ENCODE measurements at places on chromosomes 5 and 9.

GRCh38 chr5:172059661-172060100, 53.2 kb upstream of the FBXW11 start:
- DNase-seq: peak; percentile 17

DNA sequence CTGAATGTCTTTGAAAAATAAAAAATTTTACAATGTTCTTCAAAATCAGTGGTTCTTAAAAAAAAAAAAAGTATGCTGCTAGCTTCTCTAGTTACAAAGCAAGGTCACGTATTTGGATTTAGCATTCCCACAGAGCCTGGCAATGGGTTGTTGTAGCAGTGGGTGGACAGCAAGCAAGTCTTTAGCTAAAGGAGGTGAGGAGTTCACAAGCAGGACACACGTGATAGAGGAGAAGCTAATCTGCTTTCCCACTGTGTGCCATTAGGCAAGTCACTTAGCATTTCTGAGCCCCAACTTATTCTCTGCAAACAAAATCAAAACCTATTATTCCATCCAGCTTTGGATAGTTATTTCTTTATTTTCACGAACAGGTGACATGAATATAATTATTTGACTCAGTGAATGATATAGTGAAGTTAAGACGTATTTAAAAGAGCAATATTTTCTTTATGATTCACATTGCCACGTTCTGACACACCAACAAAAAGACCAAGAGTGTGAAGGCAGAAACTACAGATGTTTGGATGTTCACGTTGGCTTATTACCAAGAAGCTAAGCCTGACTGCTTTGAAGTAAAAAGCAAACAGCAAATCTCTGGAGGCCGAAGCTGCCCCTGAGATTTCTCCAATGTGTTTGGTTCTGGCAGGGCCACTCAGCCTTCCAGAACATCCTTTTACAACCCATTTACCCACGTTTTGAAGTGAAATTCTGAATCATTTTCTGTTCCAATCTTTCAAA, 612.1 kb upstream of the CDH6 start:
- no peak for DNase-seq

DNA sequence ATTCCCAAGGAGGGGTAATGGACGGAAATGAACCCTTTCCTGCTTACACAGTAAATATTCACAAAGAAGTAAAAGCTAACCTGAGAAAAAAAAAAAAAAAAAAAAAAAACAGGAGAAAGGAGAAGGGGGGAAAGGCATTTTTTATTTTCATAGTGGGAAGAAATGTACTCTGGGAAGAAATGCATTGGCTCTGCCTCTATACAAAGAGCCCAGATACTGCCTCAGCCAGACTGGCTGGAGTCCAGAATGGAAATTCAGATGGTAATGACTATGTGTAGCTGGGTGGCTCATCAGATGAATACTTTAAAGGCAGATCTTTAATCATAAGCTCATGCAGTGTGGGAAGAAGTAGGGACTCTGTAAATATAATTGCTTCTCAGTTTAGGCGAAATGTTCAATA, 124.9 kb upstream of the ZNF608 start:
- DNase-seq: no peak

- no peak for DNase-seq
These were observed 2.5 kb upstream of the SPINK7 start for GRCh38 chr5:148309746-148310145.

- no peak for DNase-seq
These were observed 312.8 kb downstream of the ARHGAP26 start for GRCh38 chr5:143083006-143083405.

- DNase-seq: no peak
These were observed 85.7 kb upstream of the FBXL17 start for GRCh38 chr5:108467563-108467962.

DNA sequence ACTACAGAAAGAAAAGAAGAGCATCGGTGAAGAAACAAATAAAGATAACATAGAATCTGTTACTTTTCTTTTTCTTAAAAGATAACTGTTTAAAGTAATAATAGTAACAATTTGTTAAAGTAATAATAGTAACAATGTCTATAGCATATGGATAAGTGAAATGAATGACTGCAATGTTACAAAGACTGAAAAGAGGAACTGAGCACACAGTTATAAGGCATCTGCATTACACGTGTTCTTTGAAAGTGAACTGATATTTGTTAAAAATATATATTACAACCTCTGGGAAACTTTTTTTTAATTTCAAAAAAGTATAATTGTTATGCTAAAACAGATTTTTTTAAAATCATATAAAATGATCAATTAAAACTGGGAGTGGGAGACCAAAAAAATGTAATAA, 88.4 kb upstream of the FST start:
- no peak for DNase-seq

- no peak for DNase-seq
These were observed 131.0 kb upstream of the IER5L start for GRCh38 chr9:129309041-129309430.

DNA sequence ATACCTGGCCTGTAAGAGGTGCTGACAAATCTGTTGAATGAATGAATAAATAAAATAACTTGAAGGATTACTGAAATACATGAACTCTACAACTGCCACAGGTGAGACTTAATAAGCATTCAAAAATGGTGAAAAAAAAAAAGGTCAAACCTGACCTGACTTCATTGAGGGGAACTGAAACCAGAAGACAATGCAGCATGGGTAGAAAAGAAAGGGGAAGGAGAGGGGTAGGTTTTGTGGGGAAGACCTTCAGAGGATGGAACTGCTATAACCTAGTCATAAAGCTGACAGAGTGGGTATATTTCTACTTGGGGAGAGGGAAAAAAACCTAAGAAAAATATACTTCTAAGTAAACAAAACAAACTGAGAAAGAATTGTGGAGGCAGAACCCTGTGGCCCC, 56.6 kb downstream of the RASEF start:
- no peak for DNase-seq

GRCh38 chr5:53820119-53820801, 259.8 kb downstream of the NDUFS4 start:
- DNase-seq: no peak

DNA sequence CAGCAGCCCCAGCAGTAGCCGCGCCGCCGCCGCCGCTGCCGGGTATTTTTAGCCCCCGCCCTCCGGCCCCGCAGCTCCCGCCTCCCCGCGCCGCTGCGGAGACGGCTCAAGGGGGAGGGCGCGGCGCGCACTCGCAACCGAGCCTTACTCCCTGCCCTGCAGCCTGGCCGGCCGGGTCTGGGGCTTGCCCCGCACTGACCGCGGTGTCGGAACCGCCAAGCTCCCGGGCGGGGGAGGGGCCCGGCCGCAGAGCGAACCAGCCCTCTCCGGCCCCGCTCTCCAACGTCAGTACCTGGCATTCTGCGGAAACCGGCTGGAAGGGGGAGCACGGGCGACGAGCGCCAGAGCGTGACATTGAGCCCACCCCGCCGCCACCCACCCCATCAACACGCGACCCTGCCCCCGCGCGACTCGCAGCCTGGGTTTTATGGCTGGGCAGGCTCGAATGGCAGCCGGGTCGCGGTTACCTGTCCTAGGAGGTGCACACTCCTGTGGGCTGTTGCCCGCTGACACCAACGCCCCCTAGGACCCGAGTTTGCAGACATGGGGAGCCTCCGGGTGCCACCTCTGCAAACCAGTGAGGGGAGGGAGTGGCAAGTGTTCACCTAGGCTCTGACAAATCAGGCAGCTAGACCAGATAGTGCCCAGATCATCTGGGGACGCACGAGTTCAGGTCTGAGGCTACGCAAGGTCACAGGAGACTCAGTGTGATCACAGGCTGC, at the start of gene ACSL6:
Gene ACSL6 (minus strand): TSS at position 37 of the 722 bp plus-strand sequence. CDS start 105 bp downstream, outside the sequence.
- DNase-seq: no peak

- no peak for DNase-seq
These were observed 247.1 kb upstream of the ANKRD55 start for GRCh38 chr5:56480078-56480704.

DNA sequence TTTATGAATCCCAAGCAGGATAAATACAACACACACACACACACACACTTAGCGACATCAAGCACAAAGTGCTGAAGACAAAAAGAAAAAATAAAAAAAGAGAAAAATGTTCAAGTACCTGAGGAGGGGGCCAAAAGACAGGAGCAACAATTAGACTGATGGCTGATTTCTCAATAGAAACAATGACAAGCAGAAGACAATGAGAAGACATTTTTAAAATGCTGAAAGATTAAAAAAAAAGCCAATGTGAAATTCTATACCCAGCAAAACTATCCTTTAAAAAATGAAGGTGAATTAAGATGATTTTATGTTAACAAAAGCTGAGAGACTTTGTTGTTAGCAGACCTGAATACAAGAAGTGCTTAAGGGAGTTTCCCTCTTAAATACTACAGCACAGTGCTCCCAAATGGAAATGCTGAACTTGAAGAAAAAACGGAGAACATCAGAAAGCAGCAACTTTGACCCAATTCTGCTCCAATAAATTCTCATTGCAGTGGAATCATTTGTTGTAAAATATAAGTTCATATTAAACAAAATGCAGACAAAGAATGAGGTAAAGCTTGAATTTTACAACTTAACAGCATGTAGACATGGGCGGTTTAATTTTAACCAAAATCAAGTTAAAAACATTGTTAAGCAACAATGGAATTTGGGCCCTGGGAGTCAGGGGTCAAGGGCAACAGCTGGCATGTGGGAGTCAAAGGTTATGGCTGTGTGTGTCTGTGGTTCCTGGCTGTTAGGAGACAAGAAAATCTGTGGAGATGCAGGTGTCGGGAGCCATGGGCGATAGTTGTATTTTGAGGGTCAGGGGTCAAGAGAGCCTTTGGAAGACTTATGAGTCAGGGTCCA, 776 bp upstream of the RANBP17 start:
- DNase-seq: no peak

GRCh38 chr5:1222621-1223277, 2.4 kb upstream of the SLC6A18 start:
- no peak for DNase-seq

DNA sequence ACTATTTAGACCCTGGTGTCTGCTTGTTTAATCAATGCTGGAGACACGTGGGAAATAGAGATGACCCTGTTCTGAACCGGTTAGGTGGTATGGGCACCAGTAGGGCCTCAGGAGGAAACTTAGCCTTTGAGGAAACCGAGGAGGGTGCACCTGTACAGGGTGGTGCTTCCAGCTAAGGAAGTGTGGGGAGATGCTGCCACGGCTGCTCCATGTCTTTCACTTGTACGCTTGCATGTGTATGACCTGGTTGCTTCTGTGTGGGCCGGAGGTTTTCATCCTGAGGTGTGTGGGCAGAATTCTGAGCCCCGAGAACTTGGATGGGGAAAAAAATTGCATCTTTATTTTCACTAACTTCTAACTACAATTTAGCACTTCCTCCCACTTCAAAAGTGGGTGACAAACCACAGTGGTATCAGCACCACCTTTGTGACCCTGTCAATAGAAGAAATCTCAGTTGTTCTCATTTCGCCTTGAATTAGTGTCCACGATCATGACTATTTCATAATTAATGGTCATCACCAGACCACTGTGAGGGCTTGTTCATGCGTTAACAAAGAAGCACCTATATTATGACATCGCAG, 99.8 kb upstream of the SPATA31C2 start:
- no peak for DNase-seq

DNA sequence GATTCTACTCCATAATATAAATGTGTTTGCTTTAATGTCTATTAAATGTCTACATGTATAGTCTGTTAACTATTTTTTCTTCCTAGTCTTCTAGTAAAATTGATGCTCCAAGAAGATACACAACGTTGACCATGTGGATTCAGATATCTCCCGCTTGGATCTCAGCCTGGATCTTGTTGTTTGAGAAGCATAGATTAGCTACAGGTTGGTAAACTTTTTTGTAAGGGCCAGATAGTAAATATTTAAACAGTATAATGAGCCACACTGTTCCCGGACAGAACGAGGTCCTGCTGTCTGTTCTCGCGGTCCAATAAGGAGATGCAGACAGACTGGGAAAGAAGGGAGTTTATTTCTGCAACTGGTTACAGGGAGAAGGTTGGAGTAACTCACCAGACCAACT, 86.2 kb upstream of the IL12B start:
- no peak for DNase-seq

DNA sequence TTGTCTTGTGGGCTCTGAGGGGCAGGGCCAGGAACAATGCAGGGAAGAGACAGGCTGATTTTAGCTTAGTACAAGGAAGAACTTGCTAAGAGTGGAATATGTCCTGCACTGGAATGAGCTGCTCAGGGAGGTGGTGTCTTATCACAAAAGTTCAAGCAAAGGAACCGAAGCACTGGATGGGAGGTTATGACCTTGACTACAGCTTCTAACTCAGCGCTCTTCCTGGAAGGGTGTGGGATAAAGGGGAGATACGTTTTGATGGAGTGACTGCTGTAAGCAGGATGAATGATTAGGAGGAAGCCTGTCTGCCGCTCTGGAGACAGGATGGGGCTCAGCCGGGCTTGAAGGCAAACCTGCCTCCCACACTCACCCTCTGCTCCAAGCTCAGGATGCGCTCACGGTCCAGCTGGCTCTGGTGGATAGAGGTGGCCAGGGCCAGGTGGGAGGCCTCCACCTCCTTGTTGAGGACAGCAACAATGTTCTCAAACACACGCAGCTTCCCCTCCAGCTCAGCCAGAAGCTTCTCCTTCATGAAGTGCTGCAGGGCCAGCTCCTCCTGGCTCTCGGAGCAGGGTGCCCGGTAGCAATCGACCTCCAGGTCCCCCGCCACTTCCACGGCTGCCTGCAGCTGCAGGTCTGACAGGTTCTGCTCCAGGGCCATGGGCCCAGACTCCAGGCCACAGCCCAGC, 13.5 kb downstream of the TRAF1 start:
- no peak for DNase-seq

- DNase-seq: no peak
These were observed 502.3 kb downstream of the DIRAS2 start for GRCh38 chr9:90140131-90140818.

GRCh38 chr9:93290495-93291434, 106.8 kb downstream of the WNK2 start:
- no peak for DNase-seq

DNA sequence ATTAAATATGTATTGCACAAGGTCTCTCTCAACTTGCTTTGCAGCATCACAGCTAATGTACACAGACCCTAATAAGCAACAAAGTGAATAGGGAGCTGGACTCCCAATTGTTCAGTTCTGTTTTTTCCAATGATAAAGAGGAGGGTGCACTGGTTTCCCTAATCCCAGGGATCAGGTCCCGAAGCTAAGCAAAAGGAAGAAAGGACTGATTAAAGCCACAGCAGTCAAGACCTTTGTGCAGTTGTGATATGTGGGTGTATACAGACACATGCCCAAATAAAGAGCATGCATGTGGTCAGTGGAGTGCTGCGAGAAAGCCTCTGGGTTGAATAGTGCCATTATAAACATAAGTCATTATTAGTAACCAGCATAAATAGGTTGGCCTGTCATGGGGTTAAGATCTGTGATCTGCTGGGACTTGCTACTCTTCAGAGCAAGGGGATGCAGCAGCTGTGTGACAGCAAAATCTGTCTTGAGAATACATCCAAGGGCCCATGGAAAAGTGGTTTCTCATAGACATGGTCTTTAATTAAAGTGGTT, 1863.1 kb upstream of the WWC1 start:
- DNase-seq: no peak

DNA sequence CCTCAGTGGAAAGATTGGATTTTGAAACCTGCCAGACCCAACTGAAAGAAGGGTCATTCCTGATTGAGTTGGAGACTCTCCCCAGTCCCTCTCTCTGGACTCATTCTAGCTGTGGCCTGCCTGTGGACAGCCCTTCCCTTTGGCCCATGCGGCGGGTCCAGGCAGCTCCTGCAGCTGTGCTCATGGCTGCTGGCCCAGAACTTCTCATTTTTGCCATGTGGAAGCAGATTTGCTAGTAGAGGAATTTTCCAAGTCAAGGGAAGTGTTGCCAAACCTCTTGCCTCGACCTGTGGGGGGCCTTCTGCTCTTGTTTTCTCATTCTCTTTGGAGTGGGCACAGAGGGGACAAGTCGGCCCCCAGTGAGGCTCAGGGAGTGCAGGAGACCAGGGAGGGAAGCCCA, 89.2 kb downstream of the ANKRD33B start:
- no peak for DNase-seq

GRCh38 chr5:159763562-159763961, 152.7 kb upstream of the ADRA1B start:
- no peak for DNase-seq
